RPMI7951 (cell line): ENCODE measurements at places on chromosomes 5 and 9.
A peak's percentile ranks its signal among the peaks of the same experiment; 100 is the strongest.

DNA sequence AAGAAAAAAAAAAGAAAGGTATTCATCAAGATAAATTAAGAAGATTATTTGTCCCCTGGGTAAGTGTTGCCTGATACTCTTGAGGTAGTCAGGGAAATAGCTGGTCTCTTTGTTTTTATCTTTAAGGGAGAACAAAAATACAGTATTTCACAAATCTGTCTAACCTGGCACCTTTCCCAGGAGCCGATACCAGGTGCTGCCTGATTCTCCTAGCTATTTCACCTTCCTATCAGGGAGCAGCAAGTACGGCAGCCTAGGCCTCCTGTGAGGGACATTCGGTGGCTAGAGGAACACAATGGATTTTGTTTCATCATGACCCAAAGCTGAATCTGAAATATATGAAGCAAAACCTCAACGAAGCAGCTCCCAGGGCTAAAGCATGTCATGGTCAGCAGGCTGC, 86.0 kb downstream of the TARS1 start:
- no peak for DNase-seq

DNA sequence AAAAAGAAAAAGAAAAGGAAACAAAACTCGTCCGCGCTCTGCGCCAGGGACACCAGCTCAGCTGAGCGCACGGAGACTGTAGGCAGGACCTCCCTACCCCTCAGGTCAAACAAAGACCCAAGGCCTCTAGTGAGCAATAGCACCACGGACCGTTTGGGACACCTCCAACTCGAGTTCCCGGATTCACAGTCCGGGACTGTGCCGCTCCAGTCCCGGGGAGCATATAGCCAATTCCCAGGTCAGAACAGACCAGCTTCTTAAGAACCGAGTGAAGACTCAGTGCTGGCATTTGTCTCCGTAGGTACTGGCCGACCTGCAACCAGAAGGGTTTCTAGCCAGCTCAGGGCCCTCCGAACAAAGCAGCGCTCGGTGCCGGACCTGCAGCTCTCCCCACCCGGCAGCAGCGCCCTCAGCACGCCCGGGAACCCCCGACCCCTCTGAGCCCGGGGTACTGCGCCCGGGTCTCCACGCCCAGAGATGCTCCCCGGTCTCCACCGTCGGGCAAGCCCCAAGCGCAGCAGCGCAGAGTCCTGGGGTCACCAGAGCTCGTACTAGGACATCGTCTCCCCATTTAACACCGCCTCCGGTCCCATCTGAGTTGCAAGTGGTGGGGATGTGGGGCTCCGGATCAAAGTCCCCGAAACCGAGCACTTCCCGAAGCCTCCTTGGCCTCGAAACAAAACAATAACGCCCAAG, 591 bp downstream of the ABCA1 start:
- DNase-seq: peak; percentile 68

GRCh38 chr5:84634256-84634655, 249.6 kb upstream of the EDIL3 start:
- DNase-seq: peak; percentile 57

- DNase-seq: peak; percentile 30
Measured at GRCh38 chr5:154972476-154973080, 31.7 kb downstream of the MRPL22 start.

GRCh38 chr5:130141659-130142320, 237.5 kb downstream of the CHSY3 start:
- DNase-seq: no peak

GRCh38 chr9:108053555-108054061, 564.0 kb upstream of the KLF4 start:
- no peak for DNase-seq

- no peak for DNase-seq
Measured at GRCh38 chr9:114757395-114757794, 48.4 kb downstream of the TNFSF15 start.

- no peak for DNase-seq
Measured at GRCh38 chr9:122251351-122251750, 13.3 kb downstream of the RBM18 start.

- no peak for DNase-seq
Measured at GRCh38 chr9:512555-513272, 298.0 kb downstream of the DOCK8 start.

GRCh38 chr5:57692582-57693487, 210.2 kb upstream of the ACTBL2 start:
- DNase-seq: peak; percentile 97

DNA sequence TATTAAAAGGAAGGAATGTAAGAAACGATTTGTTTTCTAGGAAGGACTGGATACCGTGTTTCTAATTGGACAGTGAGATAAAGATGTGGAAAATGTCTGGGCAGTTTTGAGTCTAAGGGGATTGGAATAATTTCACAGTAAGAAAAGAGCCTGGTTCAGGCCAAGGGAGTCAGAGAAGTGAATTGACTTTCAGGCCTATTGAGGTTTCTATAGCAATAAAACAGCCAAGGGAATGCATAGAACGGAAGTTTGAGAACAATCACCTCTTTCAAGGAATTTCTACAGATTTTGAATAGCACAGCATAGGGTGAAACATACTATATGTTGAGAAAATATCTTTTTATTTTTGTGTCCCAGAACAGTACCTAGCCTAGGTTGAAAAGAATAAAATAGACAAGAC, 271.6 kb upstream of the TRPM3 start:
- no peak for DNase-seq

DNA sequence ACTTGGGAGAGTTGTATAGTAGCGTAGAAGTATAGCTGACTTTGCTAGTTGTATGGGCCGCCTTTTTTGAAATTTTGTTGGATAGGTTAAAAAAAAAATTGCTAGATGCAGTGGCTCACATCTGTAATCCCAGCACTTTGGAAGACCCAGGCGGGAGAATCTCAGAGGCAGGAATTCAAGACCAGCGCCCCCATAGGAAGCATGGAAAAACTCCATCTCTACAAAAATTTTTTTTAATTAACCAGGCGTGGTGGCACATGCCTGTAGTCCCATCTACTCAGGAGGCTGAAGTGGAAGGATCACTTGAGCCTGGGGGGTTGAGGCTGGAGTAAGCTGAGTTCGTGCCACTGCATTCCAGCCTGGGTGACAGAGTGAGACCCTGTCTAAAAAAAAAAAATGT, 59.2 kb downstream of the SMC5 start:
- no peak for DNase-seq

DNA sequence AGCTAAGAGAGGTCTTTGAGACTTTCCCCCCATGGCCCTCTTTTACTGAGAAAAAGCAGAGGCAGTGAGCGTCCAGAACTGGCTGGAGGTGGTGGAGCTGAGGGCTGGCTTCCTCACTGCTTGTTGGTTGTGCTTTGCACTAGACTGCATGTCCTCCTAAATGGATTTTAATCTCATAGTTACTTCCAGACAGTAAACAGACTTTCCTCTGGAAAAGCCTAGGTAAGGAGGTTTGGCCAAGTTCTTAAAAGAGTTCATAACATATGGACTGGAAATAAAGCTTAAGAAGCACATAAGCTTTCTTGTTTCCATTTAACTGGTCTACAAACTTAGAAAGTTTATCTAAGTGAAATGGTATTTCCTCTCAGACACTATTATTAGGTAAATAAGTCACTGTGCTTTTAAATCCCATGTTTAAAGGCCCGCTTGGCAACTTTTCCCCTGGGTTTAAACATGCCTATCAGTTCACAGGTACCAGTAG, 2.0 kb downstream of the ASPN start:
- no peak for DNase-seq

GRCh38 chr5:96235008-96235910, 197.8 kb downstream of the PCSK1 start:
- no peak for DNase-seq

GRCh38 chr9:4081956-4082355, 217.9 kb downstream of the GLIS3 start:
- no peak for DNase-seq

- no peak for DNase-seq
Measured at GRCh38 chr5:160720822-160721221, 131.2 kb downstream of the ATP10B start.

DNA sequence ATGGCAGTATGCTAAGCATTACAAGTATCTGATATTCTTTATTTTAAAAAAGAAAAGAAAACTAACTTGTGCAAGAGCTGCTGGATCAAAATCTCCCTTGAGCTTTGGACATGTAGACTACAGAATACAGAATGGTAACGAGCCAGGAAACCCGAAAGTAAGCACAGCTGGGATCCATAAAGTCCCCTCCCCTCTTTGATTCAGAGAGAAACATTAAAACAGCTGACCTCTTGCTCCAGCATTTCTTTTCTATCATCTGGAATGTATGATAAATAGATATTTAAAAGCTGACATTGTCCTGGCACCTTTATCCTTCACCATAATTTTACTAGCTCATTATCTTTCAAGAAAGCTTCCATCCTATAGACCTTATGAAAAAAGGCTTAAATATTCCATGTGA, 28.2 kb upstream of the LPAR1 start:
- DNase-seq: peak; percentile 36

- DNase-seq: peak; percentile 58
Measured at GRCh38 chr5:111755942-111756381, 1.0 kb downstream of the NREP start.

DNA sequence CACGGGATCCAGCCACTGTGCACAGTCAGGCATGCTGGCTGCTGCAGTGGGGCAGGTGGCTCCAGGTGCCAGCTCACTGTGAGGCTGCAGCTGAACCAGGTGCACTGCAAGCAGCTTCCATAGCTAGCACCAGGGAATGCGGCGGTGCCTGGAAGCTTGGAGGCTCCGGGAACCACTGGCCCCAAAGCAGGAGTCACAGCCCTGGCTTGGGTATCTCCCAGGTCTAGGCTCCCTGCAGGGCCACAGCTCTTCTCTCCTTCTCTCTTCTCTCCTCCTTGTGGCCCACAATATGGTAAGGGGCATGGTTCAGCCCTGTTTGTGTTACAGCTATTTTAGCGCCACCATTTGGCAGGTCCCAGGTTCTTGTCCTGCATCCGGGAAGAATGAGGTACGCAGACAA, 6.7 kb upstream of the MTMR12 start:
- no peak for DNase-seq

DNA sequence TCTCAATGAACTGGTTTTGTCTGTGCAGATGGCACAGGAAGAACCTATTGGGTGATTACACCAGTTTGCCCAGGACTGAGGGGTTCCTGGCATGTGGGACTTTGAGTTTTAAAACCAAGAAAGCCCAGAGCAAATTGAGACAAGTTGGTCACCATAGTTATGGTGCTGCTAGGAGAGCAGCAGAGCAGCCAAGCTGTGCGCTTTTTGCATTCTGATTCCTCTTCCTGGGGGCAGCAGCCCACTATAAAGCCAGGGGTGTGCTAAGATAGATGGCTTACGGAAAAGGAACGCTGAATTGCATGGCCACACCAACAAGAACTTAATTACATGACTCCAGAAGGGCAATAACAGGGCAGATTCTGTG, 49.7 kb downstream of the TIMD4 start:
- no peak for DNase-seq

- DNase-seq: no peak
Measured at GRCh38 chr9:83061990-83062650, 822 bp downstream of the RASEF start.

GRCh38 chr9:135410421-135410820, 69.2 kb upstream of the PPP1R26 start:
- DNase-seq: no peak

DNA sequence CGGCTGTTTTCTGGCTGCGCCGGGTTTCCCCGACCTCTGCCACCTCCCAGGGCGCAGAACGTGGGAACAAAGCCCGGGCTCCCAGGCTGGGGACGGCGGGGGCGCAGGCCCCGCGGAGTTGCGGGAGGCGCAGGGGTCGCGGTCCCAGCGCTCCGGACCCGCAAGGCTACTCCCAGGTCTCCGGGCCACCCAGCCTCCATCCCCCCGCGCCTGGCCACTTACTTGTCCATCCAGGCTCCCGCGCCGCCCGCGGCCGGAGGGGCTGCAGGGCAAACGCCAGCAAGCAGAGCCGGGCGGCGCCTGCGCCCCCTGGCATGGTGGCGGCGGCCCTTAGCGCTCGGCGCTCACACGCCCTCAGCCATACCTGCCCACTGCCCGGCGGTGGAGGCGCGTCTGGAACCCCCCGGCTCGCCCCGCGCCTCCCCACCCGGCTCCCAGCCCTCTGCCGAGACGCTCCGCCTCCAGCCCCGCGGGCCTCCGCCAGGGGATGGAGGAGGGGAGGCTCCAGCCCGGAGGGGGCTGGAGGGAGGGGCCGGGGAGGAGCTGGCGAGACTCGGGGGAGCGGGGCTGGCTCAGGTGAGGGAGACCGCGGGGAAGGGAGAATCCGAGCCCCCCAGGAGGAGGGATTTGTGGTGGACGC, at the start of gene ADAM19:
ADAM19 (minus strand) TSS at position 395 of the 640 bp plus-strand sequence; CDS start at position 316, 79 bp downstream.
- peak; percentile 54 for DNase-seq

GRCh38 chr9:13027879-13028278, 251.6 kb downstream of the MPDZ start:
- no peak for DNase-seq

DNA sequence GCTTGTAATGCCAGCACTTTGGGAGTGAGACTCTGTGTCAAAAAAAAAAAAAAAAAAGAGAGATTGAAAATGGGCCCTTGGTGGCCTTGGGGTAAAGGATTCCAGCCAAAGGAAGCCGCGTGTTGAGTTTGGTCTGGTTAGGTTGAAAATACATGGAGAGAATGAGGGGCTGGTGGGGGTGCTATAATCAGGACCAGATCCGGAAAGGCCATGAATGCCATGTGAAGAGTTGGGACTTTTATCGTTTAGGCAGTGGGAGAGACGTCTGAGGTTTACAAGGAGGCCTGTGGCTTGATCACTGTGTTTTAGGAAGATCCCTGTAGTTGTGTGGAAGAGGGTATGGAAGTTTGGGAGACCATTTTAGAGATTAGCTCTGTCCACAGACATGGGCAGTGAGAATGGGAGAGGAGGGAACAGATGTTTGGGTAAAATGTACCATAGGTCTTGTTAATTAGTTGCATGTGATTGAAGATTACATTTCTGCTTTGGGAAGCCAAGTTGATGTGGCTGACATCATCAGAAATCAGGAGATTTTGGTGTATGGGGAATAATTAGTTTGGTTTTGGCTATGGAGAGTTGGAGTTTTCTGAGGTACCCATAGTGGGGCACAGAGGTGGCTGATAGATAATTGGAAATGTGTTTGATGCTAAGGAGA, 3.5 kb downstream of the MSANTD3 start:
- DNase-seq: peak; percentile 70
